ENCODE measurements at places on chromosomes 3 and 15.

DNA sequence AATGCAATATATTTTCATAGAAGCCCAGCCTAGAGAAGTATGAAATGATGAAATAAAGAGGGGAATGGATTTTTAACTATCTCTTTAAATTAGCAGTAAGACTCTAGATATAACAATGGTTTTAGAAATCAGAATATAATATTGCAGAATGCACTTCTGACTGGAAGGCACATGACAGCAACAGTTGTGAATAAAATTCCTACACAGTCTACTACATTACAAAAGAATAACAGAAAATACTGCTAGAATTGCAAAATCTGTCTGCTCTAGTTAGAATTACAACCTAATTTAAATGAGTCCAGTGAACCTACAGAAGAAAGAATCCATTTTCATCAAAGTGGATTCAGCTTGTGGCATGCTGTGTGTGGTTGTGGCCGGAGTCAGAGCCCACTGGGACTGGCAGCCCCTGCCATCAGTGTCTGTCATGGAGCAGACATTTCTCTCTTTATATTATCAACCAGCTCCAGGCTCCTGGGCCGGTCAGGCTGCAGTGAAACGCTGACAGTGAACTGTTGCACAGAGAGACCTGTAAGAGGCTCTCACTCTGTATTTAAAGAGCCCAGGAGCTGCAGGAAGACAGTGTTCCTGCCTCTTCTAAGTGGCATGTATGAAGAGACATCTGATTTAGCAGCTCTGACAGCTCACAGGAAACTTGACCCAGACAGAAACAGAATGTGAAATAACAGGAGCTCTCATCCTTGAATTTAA, 1523.8 kb upstream of the CADM2 start:
- no peak for DNase-seq

GRCh38 chr3:12983319-12983718, 89.9 kb downstream of the IQSEC1 start:
- no peak for DNase-seq

- DNase-seq = no peak
Observed at GRCh38 chr3:195771646-195772300, 40.0 kb downstream of the MUC4 start.

DNA sequence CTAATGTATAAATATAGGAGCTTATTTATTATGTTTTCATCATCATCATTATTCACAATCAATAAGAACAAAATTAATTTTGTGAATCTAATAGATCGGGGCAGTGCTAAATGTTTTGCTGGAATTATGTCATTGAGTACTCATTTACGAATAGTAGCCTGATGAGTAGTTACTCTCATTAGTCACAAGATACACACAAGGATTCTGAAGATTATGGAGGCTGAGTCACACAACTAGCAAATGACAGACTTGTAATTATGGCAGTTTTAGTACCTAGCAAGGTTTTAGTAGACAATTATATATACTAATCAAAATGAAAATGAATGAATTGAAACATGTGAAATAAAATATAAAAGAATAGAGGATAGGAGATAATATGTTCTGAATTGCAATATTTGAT, 954.2 kb downstream of the CADM2 start:
- DNase-seq = no peak

- no peak for DNase-seq
Observed at GRCh38 chr3:62051506-62051905, 321.8 kb downstream of the FEZF2 start.

DNA sequence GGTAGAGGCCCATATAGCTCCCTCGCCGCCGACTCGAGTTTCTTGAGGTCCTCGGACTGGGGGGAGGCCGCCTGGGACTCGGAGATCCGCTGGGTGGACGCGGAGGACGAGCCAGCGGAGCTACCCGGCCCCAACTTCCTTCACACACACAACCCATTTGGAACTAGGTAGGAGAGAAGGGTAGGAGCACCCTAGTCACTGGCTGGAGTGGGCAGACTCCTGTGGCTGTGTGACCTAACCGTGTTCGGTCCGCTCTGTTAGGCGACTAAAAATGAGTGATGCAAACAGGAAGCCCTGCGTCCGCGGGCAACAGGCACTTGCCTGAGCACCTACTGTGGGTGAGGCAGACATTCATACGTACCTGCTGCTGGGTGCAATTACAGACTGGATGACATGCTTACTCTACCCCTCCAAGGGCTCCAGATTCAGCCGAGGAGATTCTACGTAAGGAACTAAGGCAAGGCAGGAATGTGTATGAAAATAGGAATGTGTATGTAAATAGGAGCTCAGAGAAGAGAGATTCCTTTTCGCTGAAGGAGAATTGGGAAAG, 4.6 kb upstream of the SIN3A start:
- DNase-seq = peak; percentile 40

DNA sequence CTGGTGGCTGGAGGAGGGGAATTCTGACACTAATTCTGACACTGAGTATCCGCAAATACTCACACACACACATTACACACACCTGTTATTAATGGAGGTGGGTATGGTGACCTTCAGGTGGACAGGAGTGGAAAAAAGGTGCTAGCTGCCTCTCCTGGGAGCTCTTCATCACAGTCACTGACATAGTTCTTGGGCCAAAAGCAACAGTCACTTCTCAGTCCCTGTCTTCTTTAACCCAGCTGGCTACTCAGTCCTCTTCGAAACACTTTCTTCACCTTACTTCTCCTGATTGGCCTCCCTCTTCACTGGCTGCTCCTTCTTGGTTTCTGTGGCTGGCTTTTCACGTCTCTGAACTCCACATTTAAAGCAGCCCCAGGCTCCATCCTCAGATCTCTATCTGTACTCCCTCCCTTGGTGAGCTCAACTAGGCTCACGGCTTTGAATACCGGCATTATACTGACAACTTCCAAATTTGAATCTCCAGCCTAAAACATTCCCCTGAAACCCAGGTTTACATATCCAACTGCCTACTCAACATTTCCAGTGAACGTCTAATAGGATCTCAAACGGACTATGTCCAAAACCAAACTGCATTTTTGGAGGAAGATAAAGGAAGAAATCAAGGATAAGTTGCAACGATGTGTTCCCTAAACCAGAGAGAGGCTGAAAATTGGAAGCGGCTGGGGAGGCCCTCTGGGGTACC, 53.2 kb upstream of the HEG1 start:
- no peak for DNase-seq

DNA sequence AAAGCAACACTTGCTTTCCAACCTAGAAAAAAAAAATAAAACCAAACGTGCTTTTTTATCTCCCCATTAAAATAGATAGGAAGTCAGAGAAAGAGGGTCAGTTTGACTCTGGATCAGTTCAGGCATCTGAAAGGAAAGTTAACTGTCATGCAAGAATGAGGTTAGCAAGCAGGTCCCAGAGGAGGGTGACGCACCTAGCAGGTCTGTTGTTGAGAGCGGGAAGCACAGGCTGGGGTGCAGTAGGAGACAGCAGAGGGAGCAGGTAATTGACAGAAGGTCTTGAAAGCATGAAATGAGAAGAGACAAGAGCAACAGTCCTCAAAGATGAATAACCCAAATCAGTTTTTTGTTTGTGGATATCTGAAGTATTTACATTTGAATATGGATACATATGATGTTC, 82.5 kb downstream of the ANO10 start:
- DNase-seq = no peak

DNA sequence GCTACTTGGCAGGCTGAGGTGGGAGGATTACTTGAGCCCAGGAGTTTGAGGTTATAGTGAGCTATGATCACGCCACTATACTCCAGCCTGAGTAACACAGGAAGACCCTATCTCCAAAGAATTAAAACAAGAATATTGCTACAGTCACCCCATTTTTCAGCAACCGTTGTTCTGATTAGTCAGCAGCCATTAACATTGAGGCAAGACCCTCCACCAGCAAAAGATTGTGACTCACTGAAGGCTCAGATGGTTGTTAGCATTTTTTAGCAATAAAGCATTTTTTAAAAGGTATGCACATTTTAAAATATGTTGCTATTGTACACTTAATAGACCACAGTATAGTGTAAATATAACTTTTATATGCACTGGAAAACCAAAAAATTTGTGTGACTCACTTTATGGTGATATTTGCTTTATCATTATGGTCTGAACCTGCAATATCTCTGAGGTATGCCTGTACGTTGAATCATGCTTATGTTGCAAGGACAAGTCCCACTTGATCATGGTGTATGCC, 492.6 kb downstream of the SQOR start:
- no peak for DNase-seq

GRCh38 chr3:60553144-60553543, 698.1 kb downstream of the FHIT start:
- DNase-seq = no peak

DNA sequence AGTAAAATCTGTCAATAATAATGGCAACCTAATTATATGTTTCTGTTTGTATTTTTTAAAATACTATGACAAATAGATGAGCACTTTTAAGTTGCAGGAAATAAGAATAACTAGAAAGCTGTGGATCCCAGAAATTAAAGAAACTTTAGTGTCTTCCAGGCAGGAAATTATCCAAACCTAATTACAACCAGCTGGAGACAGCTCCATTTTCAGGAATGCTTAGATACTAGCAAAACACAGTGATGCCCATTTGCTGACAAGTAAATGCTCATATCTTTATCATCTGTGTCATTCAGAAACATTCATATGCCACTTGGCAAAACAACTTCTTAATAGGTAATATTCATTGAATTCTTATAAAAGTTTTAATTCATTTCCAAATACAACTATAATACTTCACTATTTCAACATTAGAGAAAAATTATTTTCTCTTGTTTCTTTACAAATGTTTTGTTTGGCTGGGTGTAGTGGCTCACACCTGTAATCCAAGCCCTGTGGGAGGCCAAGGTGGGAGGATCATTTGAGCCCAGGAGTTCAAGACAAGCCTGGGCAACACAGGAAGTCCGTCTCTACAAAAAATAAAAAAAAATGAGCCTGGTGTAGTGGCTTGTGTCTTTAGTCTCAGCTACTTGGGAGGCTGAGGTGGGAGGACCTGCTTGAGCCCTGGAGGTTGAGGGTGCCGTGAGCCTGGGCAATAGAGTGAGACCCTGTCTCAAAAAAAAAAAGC, 169.1 kb upstream of the TSPAN3 start:
- no peak for DNase-seq

DNA sequence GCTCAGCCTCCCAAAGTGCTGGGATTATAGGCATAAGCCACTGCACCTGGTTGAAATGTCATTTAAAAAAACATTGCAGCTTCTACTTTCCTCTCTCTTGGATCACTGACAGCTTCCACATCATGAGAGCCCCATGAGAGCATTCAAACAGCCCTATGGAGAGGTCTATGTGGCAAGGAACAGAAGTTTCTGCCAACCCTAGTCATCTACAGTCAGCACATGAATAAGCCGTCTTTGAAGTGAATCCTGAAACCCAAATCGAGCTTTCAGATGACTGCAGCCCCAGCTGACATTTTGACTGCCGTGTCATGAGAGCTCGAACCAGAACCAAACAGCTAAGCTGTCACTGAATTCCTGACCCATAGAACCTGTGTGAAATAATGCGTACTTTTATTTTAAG, 39.8 kb downstream of the CD200R1L start:
- DNase-seq = no peak

- no peak for DNase-seq
Observed at GRCh38 chr15:94579286-94579685, 347.9 kb downstream of the MCTP2 start.

DNA sequence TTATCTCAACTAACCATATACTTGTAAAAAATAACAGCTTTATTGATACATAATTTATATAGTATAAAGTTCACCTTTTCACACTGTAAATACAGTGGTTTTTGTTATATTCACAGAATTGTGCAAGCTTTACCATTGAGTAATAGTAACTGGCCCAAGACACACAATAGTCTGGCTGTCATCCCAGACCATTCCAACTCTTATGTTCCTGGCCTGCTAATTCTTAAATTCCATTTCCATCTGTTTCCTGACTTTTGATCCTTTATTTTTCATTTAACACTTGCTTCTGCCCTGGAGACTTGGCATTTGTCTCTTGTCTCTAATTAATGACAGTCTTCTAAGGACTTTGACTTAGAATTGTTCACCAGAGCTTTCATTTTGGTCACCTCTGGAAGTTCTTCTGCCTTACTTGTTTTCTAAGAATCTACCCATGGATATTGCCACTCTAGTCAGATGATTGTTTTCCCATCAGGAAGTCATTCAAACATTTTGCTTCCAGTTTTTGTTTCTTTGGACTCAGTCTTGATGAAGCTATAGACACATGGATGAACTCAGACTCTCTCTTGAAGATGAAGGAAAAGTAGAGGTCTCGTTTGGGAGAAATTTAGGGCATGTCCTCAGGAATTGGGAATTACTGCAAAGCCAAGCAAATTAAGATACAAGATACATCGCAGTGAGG, 27.2 kb upstream of the PLSCR4 start:
- no peak for DNase-seq

DNA sequence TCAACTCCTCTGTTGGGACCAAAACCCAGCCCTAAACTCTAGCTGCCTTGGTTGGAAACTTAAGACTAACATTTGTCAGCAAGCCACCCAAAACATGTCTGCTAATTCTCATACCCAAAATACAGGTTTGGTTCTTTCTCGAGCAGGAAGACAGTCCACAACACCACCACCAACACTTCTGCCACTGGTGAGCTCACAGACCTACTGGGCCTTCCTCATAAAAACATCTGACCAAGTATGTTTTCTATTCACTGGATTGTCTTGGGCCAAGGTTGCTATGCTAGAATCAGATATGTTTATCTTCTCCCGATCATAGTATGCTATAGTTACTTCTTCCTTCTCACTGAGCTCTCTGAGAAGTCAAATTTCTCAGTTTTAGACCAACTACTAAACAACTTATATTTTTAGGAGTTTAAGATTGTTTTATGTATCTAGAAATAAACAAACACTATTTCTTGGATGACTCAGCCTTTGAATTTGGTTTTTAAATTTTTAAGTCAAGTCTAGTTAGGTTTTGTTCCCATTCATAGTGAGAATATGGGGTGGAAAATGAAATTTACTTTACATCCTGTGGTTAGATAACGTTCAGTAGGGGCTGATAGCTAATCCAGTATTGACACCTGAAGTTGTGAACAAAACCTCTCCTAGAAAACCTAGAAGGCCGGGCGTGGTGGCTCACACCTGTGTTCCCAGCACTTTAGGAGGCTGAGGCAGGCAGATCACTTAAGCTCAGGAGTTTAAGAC, 360.5 kb downstream of the RSL24D1 start:
- DNase-seq = no peak

All from activated CD4-positive, alpha-beta T cell treated with anti-CD3 and anti-CD28 coated beads for 24 hours (primary cell).